ENCODE measurements at places on chromosomes 2 and 18.

DNA sequence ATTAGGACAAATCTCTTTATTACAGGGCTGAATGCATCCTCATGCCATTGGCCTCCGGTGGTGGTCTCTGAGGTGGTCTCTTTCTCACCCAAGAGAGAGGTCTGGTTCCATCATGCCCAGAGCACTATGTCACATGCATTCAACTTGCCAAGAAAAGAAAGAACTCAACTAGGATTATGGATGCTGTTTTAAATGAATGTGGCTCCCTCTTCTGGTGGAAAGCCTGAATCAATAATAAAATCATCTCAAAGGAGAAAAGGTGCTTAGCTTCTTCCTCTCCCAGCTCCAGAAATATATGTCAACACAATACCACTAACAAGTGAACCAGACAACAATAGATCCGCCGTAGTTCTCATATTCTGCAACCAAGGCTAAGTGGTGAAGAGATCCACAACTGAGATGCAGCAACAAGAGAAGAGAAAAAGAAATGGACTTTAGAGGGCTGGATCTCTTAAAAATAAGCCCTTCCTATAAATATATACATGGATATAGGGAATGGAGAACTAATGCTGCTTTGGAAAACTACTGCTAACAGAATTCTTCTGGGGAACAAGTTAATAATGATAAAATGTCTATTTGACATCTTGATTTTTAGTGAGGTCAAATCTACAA is 396.8 kb downstream of the NCKAP5 start:
- DNase-seq, result no peak

- DNase-seq, result no peak
Observed at GRCh38 chr2:110103061-110103961, 12.3 kb downstream of the MALL start.

- DNase-seq, result no peak
Observed at GRCh38 chr18:331221-331821, 63.5 kb upstream of the THOC1 start.

- DNase-seq, result no peak
Observed at GRCh38 chr18:25019086-25019860, 332.7 kb downstream of the ZNF521 start.

DNA sequence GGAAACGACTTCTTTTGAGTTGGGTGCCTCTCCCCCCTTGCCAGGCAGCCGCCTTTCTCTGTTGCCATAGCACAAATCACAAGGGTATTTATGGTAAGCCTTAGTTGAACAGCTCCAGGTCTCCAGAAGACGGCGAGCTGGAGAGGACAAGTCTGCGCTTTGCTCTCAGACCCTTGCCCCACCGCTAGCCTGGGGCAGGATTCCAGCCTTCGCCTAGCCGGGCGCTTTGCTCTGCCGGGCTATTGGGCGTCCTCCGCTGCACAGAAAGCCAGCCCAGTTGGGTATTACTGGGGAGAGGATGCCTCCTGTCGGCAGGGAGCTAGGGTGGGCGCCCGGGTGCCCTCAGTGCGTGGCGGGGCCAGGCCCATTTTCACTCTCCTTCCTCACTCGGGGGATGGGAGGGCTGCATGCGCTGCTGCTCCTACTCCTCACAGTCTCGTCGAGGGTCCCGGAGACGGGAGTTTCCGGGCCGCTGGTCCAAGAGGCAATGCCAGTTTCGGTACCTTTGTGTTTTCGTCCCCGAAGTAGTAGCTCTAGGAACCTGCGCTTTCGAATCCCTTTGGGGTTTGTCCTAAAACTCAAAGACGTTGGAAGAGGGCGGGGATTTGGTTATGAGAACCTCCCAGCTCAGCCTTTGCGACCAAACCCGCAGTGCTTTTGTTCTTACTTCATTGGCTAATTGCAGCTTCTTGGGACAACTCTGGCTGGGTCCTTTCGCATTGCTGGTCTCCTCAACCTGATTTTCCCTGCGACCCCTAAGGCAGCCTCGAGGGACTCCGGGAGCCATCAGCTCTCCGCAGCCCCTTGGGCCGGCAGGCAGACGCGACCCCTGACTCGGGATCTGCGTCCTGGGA is 3.6 kb upstream of the DLX2 start:
- DNase-seq, result no peak

DNA sequence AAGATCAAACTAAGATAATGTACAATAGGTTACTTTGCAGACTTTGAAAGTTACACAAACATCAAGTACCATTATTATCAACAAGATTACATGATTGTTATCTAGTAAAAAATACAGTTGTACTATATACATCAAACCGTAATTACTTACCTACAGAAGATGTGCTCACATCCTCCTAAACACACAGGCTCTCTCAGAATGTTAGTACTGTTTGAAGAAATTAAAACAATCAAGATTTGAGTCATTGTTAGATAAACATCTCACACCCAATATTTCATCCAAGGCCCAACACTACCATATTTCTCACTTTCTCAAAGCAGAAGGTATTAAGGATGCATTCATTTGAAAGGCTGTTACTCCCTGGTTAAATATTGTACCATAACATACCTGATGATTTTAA is 12.6 kb downstream of the BARD1 start:
- DNase-seq, result no peak

GRCh38 chr2:149021761-149022160 is 16.7 kb upstream of the LYPD6B start:
- DNase-seq, result no peak

- no peak for DNase-seq
Observed at GRCh38 chr2:8578335-8579244, 103.3 kb upstream of the ID2 start.

GRCh38 chr2:235382179-235382578 is 111.7 kb upstream of the AGAP1 start:
- DNase-seq, result no peak

GRCh38 chr2:25856377-25856776 is 21.9 kb downstream of the ASXL2 start:
- no peak for DNase-seq

Measured in activated T-cell treated with anti-CD3 and anti-CD28 coated beads for 48 hours (primary cell).